GM23338 (cell line): ENCODE measurements at places on chromosomes 16 and 17.

- no peak for DNase-seq
Observed at GRCh38 chr17:79938336-79939093, 97.2 kb downstream of the TBC1D16 start.

- DNase-seq = no peak
Observed at GRCh38 chr16:50498431-50499155, 49.6 kb upstream of the NKD1 start.

- DNase-seq = peak; percentile 71
Observed at GRCh38 chr16:72195609-72196008, 23.7 kb upstream of the PMFBP1 start.

DNA sequence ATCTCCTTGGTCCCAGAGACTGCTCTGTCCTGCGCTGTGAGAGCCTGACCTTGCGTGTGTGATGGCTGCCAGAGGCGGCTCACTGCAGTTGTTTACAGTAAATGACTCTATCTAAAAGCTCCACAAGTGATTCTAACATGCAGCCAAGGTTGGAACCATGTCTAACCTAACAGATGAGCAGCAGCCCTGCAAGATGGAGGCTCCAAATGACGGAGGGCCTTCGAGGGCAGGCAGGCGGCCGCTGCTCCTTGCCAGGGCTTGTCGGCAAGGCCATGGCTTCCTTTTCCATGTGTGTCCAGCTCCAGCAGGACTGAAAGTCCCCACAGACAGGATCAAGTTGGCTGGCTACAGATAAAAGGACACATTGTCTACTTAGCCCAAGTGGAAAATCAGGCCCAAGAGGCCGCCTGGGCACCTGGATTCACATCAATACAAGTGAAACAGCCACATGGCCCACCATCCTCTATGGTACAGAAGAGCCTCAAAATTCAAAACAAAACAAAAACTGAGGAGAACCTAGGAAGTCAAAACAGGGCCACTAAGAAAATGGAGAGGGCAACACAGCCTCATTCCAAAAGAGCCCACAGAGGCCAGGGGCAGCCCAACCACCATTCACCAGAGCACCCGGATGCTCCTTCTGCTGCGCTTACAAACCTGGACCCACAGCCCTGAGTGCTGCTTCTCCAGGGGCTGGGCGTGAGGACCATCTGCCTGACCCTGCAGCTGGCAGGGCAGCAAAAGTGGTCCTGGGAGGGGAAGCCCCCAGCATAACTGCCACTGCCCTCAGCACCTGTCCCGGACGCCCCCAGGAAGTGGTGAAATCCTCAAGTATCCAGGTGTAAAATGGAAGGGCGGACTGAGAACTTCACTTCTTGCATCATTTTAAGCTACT is 65.0 kb downstream of the AMFR start:
- no peak for DNase-seq

DNA sequence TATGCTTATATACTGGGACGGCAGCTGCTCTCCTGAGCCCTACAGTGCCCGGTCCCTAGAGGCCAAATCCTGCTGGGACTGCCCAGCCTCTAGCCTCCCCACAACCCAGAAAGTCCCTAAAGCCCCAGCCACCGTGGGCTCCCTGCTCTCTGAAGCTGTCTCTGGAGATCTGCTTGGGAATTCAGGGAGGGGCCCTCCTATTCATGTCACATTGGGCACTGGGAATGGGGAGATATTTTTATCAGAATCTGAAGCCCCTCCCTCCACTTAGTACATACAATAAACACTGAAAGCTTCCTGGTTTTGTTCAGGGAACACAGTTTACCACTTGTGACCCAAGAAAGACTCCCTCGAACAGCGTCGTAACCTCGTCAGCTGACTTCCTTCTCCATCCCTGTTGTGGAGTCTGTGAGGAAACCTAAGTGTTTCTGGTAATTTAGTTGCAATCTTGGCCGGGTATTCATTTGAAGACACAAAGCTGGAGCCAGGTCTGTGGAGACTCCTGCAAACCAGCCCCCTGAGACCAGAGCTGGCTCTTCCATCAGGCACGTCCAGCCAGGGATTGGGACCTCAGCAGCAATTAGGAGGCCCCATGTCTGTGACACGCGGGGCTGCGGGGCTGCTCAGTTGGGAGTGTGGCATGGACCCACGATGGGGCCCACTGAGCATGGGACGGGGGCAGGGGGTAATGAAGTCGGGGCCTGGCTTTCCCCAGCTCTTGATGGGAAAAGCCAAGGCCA is 38.5 kb downstream of the PGS1 start:
- DNase-seq = no peak

GRCh38 chr16:68377667-68378393 is 67.0 kb downstream of the PRMT7 start:
- DNase-seq = no peak

DNA sequence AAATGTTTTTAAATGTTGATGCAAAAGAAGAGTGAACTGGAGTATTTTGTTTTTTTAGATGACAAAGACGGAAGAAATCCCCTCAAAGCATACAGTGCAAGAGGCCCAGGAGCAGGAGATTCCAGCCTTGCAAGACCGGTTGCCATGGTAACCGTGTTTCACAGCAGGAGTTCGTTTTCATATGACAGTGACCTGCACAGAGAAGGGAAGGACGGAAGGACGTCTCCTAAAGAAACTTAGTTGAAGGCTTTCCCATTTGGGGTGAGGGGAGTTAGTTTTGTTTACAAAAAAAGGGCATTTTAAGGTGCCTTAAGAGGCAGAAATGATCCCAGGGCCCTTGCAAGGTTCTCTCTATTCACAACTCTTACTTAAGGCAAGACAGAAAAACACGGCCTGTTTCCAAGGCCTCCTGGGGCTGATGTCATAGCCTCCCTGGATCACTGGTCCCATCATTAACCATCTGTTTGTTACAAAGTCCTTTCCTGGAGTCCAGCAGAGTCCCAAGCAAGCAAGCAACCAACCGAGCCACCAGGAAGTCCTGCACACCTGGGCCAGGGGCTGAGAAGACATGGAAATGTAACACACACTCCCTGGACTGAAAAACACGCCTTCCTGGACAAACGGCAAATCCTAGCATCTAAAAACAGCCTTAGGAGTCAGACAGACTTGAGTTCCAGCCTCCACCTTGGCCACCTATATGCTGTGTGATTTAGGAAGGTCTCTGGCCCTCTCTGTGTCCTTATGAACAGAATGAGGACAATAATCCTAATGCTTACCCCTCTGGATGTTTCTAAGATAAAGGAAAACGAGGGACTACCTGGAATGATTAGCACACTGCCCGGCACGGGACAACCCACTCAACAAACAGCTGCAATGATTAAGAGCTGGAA is 30.3 kb upstream of the RPH3AL start:
- DNase-seq = peak; percentile 92

GRCh38 chr16:86514481-86515376 is 4.4 kb downstream of the FOXF1 start:
- no peak for DNase-seq

- no peak for DNase-seq
Observed at GRCh38 chr16:20899477-20900298, 470 bp downstream of the DCUN1D3 start.

DNA sequence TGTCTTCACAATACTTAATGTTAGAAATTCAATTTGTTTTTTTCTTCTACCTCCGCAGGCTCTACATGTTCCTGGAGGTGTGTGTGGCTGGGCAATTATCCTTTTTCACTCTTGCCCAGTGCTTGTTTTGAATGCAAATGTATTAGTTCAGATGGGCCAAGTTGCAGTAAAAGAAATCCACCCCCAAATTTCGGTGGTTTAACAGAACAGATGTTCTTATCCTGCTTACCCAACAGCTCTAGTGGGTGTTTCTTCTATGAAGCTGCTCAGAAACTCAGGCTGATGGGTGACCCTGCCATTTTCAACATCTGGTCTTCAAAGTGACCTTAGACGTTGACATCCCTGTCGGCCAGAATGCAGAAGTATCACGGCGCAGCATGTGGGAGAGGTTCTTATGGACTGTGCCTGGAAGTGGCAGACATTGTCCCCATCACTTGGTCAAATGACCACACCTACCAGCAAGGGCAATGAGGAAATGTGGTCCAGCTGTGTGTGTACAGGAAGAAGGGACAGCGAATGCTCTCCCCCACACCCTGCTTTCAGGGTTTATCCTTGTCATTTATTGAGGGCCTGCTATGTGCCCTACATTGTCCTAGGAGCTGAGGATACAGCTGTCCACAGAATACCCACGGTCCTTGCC is 157.3 kb downstream of the CDH13 start:
- no peak for DNase-seq
